Activated CD4-positive, alpha-beta memory T cell treated with anti-CD3 and anti-CD28 coated beads, Interleukin-2, amount 10 ng/mL, durations not matched to agents 7 days and 5 days (primary cell): ENCODE measurements at places on chromosomes 13 and 19.

DNA sequence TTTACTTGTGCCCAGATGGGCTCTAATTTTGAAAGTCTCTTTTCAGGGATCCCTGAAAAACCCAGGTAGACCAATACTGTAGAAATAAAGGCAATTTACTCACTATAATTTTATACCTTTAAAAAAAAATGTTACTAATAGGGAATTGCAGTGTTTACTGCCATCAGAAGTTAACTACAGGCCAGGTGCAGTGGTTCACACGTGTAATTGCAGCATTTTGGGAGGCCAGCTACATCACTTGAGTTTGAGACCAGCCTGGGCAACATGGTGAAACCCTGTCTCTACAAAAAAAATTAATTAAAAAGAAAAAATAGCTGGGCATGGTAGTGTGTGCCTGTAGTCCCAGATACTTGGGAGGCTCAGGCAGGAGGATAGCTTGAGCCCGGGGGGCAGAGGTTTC lies 10.2 kb downstream of the USP12 start:
- DNase-seq, result no peak

DNA sequence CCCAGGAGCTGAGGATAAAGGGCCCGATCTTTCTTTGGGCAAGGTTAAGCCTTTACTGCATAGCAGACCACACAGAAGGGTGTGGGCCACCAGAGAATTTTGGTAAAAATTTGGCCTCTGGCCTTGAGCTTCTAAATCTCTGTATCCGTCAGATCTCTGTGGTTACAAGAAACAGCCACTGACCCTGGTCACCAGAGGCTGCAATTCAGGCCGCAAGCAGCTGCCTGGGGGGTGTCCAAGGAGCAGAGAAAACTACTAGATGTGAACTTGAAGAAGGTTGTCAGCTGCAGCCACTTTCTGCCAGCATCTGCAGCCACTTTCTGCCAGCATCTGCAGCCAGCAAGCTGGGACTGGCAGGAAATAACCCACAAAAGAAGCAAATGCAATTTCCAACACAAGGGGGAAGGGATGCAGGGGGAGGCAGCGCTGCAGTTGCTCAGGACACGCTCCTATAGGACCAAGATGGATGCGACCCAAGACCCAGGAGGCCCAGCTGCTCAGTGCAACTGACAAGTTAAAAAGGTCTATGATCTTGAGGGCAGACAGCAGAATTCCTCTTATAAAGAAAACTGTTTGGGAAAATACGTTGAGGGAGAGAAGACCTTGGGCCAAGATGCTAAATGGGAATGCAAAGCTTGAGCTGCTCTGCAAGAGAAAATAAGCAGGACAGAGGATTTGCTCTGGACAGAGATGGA lies 8.4 kb upstream of the CEACAM19 start:
- DNase-seq, result no peak

- DNase-seq, result no peak
These were observed 1.8 kb upstream of the CCNA1 start for GRCh38 chr13:36430247-36431203.

DNA sequence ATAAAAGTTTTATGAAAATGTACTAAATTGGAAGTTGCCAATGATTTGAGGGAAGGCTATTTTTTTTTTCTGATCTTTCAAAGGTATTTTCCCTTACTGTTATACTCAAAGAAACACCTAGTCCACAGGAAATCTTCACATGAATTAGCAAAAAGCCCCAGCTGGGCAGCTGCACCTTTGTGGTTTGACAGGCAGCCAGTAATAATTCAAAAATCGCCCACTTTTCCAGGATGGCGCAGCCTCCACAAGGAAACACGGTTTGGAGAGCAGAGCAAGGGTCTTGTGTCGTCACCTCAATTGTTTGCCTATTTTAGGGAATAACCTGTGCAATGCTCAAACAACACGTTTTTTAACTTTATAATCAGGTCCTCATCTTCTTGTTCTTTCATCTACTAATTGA lies 324.9 kb upstream of the GPC6 start:
- DNase-seq, result no peak

- DNase-seq, result no peak
These were observed 4.1 kb downstream of the MICOS13 start for GRCh38 chr19:5676105-5676771.
